ENCODE measurements at places on chromosomes 4 and X. TPM values are rescaled to one million over a fixed set of nuclear protein-coding genes. Genes with fewer than 3 reads are reported as not detected.

Gene SORCS2
- total RNA-seq = 1.5 TPM

Gene BOD1L1
- 40.9 TPM for total RNA-seq

Gene CENPVL3
- total RNA-seq = 1.8 TPM

Gene ZNF518B
- total RNA-seq = 46.2 TPM

Gene SLC26A1
- 0.15 TPM for total RNA-seq

Gene SPANXN2
- not detected for total RNA-seq

Gene PROM1
- total RNA-seq = 40.1 TPM

Gene PCYT1B
- total RNA-seq = 22.1 TPM

Gene MAGEE2
- total RNA-seq = not detected

Gene KLHL4
- 16.7 TPM for total RNA-seq

Gene NHSL2
- 11.2 TPM for total RNA-seq

Gene MAOB
- total RNA-seq = 0.46 TPM

Gene LNX1
- 5.7 TPM for total RNA-seq

Gene ZNF157
- 1.3 TPM for total RNA-seq

Gene NAA11
- total RNA-seq = not detected

Gene BEX1
- 144 TPM for total RNA-seq

Gene CPXCR1
- not detected for total RNA-seq

Gene GLRB
- total RNA-seq = 1.4 TPM

Gene TBC1D25
- total RNA-seq = 10.9 TPM

Gene LEF1
- total RNA-seq = 1.4 TPM

Gene GPC4
- total RNA-seq = 857 TPM

Gene STK26
- total RNA-seq = 139 TPM

Gene CRMP1
- 64.9 TPM for total RNA-seq

Gene CITED1
- not detected for total RNA-seq

Gene SPINK2
- total RNA-seq = not detected

Gene SMIM10
- 2.0 TPM for total RNA-seq

Gene TLL1
- 3.8 TPM for total RNA-seq

Gene FGF5
- total RNA-seq = 0.32 TPM

Gene PPBP
- not detected for total RNA-seq

Gene PAGE5
- total RNA-seq = not detected

Gene UCP1
- total RNA-seq = 0.24 TPM

Gene MAGEB17
- not detected for total RNA-seq

Gene GLOD5
- total RNA-seq = not detected

Gene SLC25A31
- not detected for total RNA-seq

Gene MAGEB2
- not detected for total RNA-seq

Gene L1CAM
- 35.2 TPM for total RNA-seq

Gene PCDH7
- total RNA-seq = 83.6 TPM

Gene ERVMER34-1
- 3.2 TPM for total RNA-seq

Gene YY2
- 1.9 TPM for total RNA-seq

Gene FAAH2
- 8.9 TPM for total RNA-seq

Gene SLC4A4
- total RNA-seq = 5.9 TPM

Gene FHDC1
- total RNA-seq = 2.5 TPM

Gene GYPA
- total RNA-seq = not detected

Measured in endodermal cell (in vitro differentiated cells).